Muscle of leg (tissue), 16 donors: ENCODE measurements at places on chromosomes 4 and X.

DNA sequence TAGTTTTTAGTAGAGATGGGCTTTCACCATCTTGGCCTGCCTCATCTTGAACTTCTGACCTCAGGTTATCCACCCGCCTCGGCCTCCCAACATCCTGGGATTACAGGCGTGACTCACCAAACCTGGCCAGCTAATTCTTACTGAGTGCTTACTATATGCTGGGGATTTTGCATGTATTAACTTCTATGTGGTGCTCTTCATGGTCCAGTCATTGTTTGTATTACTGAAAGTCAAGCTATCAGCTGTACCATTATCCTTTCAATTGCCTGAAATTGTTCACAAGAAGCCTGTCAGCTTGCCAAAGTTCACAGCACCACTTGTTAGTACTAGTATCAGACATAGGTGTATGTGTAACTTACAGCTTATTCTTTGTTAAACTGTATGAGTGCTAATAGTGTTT, 1272.1 kb downstream of the ARAP2 start:
- DNase-seq: no peak

DNA sequence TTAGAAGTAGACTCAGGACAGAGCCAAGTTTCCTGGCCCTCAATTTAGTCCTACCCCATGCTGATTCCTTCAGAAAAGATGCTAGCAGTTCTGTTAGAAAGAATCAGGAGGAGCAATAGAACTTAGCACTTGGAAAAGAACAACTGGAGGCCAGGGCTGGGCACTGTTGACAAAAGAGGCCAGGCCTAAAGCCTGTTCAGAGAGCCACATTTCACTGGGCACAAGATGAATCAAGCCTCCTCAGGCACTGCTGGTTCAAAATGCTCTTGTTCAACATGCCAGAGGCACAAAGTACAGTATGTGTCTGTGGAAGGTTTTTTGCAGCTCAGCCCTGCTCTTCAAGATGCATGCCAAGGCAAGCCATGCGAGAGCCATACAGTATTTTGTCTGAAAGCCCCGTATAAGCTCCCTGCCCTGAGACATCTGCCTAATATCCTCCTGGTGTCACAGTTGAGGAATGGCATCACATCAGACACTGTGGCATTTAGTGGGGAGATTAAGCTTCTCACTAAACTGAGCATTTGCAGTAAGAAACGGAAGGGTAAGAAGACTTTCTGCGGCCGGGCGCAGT, 53.7 kb downstream of the RASL11B start:
- DNase-seq: no peak

DNA sequence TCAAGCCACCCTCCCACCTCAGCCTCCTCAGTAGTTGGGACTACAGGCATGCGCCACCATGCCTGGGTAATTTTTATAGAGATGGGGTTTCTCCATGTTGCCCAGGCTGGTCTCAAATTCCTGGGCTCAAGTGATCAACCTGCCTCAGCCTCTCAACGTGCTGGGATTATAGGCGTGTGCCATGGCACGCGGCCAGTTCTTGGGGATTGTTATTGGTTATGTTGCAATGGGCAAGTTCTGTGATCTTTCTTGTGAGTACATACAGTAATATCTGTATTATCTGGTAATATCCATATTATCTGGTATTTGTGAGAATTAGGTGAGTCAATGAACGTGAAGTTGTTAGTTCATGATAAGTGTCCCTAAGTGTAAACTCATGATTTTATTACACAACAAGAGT, 90.3 kb upstream of the TBL1X start:
- no peak for DNase-seq

DNA sequence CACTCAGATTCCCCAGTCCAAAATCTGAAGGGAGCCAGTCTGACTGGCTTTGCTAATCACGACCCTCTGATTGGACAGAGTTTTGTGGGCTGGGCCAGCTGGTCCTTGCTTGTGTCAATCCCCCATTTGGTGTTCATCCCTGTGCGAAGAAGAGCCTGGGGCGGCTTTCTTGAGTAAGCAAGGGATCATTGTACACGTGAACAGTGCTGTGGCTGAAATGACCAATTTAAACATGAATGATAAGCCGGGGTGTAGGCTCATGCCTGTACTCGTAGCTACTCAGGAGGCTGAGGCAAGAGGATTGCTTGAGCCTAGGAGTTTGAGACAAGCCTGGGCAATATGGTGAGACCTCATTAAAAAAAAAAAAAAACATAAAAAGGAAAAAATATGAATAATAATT, 379.1 kb downstream of the RAPGEF2 start:
- DNase-seq: no peak

DNA sequence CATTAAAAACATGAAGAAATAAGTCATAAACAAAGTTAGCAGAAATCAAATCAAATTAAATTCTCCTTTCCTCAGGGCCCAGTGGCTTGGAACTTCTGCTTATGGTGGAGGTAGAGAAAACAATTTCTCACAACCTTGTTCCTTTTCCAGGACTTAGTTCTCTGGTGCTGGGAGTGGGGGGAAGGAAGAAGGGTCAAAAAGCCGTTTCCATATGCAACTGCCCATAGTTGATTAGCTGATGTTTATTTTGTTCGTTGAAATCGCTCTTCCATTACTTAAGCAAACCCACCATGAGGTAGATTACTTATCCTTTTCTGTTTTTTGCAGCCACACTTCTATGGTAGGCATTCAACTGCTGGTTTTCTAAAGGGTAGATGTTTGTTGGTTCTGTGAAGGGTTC, 94.2 kb downstream of the ARSJ start:
- DNase-seq: no peak

- peak; percentile 80 for DNase-seq
Observed at GRCh38 chrX:68989865-68990606, 161.2 kb downstream of the EFNB1 start.

DNA sequence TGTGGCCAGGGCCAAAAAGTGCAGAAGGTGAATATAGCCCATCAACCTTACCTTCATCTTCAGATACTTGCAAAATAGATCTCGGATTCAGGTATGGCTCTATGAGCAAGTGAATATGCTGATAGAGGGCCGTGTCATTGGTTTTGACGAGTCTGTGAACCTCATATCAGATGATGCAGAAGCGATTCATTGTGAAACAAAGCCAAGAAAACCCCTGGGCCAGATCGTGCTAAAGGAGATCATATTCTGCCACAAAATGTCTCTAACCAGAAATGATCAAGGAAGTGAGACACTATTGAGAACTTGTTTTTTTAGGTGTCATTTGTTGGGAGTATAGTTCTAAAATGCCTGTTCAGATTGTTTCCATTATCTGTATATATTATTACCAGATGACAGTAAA, 48.3 kb downstream of the PDK3 start:
- no peak for DNase-seq

DNA sequence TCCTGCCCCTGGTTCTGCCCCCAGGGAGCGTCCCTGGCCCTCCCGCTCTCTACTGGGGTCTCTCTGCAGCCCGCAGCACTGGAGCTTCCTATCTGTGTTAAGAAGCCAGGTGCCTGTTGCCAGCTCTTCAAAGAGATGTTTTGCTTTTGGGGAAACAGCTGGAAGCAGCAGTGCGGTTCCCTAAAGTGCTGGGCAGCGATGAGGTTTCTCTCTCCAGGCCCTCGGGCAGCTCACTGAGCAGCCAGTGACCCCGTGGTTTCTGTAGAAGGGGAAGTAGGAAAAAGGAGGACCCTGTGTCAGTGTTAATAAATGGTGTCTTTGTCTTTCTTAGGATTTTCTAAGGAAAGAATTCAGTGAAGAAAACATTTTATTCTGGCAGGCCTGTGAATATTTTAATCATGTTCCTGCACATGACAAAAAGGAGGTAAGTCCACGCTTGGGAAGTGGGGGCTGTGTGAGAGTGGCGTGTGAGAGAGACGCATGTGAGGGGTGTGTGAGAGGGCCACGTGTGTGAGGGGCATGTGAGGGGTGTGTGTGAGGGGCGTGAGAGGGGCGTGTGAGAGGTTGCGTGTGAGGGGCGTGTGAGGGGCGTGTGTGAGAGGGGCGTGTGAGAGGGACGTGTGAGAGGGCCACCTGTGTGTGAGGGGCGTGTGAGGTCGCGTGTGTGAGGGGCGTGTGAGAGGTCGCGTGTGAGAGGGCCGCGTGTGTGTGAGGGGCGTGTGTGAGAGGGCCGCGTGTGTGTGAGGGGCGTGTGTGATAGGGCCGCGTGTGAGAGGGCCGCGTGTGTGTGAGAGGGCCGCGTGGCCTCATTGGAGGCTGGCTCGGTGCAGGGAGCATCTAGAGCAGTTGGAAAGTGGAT, 27.1 kb upstream of the HGFAC start:
- DNase-seq: peak; percentile 62

DNA sequence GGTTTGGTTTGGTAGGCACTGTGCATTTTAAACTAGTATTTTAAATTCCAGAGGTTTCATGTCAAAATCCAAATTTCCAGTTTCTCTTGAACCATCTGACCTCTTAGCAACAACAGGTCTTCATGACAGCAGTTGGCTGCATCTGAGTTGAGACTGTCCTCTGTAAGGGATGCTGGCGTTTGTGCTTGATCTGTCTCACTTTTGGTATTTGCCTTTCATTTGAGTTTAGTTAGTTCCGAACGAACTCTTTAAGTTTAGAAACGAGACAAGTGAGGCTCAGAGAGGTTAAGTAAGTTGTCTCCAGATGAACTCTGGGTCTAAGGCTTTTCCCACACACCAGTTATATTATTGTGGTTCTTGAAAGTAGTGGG, 29.1 kb downstream of the SPARCL1 start:
- no peak for DNase-seq

DNA sequence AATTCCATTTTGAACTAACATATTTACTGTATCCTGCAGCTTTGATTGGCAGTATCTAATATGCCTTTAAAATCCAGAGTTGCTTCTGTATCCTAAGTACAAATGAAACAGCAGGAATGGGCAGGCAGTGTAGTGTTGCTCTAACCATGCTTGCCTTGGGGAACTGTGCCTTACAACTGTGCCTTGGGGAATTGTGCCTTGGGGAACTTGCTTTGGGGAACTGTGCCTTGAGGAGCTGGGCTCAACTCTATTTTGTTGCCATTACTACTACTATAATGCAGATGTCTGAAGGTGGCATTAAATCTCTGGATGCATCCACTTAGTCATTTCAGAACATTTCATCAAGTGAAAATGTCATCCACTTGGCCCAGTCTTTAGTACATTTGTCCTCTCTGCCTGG, 6.9 kb downstream of the CXCL3 start:
- DNase-seq: no peak

DNA sequence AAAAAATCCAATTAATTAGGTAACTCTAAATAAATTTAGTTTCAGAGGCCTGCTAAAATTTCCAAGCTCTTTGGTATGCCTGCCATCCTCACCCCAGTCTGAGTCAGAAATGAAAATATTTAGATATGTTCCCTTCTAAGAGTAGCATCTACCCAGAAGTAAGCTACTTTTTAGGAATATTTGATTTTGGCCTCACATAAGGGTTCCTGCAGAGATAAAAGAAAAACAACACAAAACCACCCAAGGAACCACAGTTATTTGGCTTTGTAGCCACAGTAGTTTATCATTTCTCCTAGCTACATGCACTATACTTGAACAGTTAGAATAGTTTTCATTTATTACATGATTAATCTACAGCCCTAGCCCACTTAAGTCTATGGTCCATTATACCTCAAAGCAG, 192.6 kb upstream of the FAM241A start:
- DNase-seq: no peak

GRCh38 chr4:126124818-126125217, 810.1 kb downstream of the FAT4 start:
- peak; percentile 4 for DNase-seq

DNA sequence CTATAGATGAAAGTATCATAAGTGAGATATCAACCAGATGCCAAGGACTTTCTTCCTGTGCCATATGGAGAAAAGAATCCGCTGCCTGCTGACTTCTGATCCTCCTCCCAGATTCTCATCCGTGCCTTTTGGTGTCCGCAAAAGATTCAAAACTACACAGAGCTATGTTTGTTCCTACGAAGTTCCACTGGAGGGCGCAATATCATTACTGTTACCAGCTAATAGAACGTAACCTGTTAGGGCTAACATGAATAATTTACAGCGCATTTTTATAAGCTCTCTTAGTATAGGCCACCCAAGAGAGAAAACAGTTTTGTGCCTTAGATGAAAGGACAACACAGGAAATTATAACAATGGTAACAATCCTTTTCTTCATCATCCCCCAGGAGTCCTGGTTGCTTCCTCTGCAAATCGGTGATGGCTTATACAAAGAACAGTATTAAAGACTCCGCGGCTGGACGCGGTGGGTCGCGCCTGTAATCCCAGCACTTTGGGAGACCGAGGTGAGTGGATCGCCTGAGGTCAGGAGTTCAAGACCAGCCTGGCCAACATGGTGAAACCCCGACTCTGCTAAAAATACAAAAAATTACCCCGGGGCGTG, 22.8 kb upstream of the CENPVL3 start:
- DNase-seq: peak; percentile 45

DNA sequence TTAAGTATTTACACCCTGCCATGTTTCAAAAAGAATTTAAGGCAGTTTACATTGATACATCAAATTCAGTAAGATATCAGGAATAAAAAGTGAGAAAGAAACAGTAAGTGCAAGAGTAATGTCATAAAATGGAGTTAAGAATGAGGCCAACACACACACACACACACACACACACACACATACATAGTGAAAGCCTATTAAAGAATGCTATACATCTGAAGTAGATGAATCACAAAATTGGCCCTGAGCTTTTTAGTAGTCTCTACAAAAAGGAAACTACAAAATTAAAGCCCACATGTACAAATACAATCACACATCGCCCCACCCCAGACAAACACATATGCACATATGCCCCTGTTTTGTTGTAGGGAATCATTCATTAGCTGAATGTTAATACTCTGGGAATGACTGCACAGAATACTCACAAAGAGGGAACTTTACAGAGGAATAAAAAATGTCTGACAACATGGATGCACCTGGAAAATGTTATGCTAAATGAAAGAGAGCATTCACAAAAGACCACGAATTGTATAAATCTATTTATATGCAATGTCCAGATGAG, 428.8 kb downstream of the IL15 start:
- DNase-seq: no peak

GRCh38 chrX:16142246-16142558, 18.8 kb downstream of the GRPR start:
- no peak for DNase-seq

DNA sequence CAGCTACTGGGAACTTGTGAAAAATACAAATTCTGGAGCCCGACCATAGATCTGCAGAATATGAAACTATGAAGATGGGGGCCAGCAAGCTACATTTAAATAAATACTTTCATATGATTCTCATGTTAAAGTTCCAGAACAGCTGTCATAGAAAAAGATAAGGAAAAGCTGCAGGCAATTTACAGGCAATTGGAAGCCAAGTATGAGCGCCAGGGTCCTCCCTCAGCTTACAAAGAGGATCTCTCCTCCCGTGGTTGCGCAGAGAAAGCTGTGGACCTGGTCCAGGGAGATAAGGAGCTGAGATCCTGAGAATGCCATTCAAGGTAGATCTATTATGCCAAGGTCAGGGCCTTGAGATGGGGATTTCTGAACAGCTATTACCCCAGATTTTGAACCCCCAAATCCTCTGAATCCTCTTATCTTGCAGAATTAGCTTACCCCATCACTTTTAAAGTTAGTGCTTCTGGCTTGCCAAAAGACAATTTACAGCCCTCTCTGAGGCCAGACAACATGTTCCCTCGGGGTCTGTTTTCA, 25.6 kb upstream of the FRAS1 start:
- peak; percentile 42 for DNase-seq

- peak; percentile 49 for DNase-seq
Observed at GRCh38 chrX:25519258-25519657, 503.5 kb upstream of the ARX start.

GRCh38 chr4:117831060-117831683, 203.1 kb upstream of the NDST3 start:
- no peak for DNase-seq

GRCh38 chr4:43348591-43348990, 456.1 kb downstream of the GRXCR1 start:
- DNase-seq: no peak
